Small intestine (tissue), 16 donors: ENCODE measurements at places on chromosomes 2 and 18.

DNA sequence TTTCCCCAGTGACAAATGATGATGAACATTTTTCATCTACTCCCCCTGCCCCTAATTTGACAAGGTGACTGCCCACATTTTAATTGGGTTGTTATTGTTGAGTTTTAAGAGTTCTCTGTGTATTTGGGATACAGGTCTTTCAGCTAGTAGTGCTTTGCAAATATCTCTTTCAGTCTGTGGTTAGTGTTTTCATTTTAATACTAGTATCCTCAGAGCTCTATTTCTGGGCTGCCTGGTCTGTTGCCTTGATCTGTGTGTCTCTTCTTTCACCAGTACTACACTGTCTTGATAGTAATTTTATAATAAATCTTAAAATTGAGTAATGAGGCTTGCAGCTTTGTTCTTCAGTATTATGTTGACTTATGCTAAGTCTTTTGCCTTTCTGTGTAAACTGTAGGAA lies 19.7 kb downstream of the EIF5B start:
- no peak for DNase-seq

DNA sequence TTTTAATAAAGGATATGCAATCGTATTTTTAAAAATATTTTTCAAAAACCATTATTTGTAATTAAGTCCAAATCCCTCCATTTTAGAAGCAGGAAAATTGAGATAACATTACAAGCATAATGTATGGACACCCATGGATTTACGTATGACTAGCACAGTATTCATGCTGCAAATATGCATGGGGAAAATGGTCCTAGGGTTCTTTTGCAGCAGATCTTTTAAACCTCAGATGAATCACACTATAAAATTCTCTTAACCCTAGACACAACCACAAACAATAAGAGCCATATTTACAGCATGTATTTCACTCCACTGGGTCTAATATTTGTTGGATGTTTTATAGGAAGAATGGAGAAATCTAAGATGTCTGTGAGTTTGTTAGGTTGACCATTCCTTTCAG lies 453.4 kb downstream of the TGIF1 start:
- DNase-seq, result no peak

GRCh38 chr2:83115155-83115554 lies 1343.9 kb downstream of the SUCLG1 start:
- DNase-seq, result no peak

DNA sequence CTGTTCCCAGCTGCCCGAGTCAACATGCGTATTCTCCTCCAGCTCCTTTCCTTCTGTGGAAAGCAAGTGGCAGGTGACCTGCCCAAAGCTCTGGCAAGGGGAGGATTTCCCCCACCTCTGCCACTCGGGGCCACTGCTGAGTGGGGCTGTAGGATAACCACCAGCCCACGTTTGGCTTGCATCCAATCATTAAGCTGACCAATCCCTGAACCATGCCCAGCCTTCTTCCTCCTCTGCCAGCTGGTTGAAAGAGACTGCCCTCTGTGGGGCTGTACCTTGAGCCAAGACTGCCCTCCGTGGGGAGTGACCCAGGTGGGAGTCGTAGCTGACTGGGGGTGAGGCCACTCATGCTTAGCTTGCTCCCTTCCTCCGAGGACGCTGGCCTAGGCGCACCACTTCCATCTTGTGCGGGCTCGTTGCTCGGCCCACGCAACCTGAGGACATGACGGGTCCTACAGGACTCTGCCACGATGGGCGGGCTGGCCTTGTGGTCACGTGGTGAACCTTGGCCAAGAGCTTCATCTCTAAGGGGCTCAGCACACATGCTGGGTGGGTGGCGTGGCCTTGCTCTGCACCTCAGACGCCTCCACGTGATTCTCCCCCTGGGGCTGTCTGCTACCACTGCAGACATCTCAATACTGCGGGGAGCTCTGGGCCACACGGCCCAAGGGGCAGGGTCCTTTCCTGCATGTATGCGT lies 112.1 kb downstream of the NDUFA10 start:
- no peak for DNase-seq

- no peak for DNase-seq
These were observed 139.3 kb upstream of the FBXO11 start for GRCh38 chr2:48045613-48046012.

GRCh38 chr2:207296265-207296948 lies 130.7 kb upstream of the KLF7 start:
- DNase-seq, result no peak

DNA sequence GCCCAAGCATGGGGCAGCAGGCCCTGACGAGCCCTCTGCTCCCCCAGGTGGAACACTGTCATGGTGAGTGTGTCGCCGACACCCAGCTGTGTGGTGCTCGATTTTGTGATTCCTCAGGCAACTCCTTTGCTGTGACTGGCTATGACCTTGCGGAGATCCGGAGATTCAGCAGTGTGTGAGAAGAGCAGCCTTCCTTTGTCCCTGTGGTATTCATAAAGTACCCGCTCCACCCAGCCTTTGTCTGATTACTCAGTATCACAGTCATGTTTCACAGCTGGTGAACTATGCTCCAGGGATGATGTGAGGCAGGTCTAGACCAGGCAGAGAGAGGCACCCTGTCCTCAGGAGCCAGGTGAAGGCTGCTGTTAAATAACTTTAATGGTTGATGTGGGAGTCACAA lies 4.0 kb downstream of the WDR54 start:
- peak; percentile 90 for DNase-seq

DNA sequence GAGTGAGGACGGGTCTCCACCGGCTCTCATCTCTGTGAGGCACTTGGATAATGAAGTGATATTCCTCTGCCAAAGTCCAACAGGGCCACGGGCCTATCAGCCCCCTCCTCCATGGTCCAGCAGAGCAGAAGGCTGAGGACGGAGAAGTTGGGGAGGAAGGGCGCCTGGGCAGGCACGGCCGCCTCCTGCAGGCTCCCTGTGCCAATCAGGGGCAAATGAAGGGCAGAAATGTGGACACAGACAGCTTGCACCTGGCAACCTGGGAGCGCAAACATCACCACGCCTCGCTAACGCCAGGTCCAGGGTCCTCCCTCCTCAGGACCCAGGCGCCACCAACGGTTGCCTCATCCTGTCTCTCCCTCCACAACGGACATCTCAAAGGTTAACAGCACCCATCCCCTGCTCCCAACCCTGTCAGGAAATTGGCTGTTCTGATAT lies 24.3 kb downstream of the SMAD7 start:
- DNase-seq, result peak; percentile 78

GRCh38 chr18:179499-179898 lies 21.1 kb downstream of the USP14 start:
- DNase-seq, result no peak
